Ascending aorta (tissue), 2 donors: ENCODE measurements at places on chromosomes 2 and 18. TPM values are rescaled to one million over a fixed set of nuclear protein-coding genes. Genes with fewer than 3 reads are reported as not detected.

CRYGC gene
- not detected for total RNA-seq

DNA sequence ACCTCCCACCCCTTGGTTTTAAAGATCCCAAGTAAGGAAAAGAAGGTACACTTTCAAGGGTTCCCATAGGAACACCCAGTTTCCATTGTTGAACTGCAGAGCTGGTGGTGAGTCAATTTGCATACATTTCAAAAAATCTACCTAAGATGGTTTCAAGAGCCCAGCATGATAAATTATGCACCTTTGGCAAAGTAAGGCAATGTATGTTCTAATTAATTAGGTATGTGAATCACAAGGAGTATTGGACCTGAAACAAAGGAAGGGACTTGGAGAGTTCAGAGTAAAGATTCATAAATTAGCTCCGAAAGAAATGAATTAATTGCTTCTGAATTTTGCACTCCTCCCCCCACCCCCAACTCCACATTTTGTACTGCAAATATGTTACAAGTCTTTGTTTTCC, 459.7 kb downstream of the LRATD1 start:
- DNase-seq: no peak

FEV gene
- total RNA-seq: not detected

DSC3 gene
- 0.85 TPM for total RNA-seq

CCDC68 gene
- total RNA-seq: 15.8 TPM

- no peak for DNase-seq
Measured at GRCh38 chr2:209591021-209591420, 167.2 kb downstream of the MAP2 start.

GKN1 gene
- total RNA-seq: 1.9 TPM

GRCh38 chr2:230737300-230737699, 24.7 kb downstream of the CAB39 start:
- DNase-seq: no peak

DNA sequence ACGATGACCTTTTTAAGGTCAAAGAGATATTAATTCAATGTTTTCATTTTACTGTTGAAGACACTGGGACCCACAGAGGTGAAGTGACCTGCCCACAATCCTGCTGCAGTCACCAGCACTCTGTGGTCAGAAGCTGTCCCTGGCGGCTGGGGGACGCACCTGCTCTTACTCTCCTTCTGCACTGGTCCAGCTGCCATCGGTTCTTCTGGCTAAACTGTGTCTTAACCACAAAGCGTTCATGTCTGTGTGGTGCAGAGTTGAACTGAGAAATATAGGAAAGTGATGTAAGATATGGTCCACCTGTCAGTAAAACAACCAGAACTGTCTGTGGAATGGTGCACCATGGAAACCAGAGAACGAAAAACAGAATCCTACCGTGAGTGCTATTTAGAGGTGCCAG, 44.9 kb upstream of the SMIM21 start:
- DNase-seq: no peak

GRCh38 chr2:1495676-1496358, 82.6 kb downstream of the TPO start:
- no peak for DNase-seq

DNA sequence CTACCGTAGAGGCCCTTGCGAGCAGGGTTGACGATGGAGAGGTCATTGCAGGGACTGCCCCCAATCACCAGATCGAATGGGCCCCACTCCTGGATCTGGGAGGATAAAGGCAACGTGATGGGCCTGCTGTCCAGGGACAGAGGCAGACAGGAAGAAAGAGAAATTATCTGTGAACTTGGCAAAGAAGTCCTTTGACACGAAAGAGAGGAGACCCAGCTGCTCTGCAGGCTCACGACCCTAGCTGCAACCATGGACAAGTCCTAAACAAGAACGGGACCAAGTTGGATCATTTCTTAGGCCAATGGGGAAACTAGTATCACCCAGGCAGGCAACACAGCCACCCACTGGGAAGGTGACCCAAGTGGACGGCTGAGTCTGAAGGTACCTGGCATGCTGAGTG, 72.3 kb upstream of the POMC start:
- DNase-seq: no peak

DNA sequence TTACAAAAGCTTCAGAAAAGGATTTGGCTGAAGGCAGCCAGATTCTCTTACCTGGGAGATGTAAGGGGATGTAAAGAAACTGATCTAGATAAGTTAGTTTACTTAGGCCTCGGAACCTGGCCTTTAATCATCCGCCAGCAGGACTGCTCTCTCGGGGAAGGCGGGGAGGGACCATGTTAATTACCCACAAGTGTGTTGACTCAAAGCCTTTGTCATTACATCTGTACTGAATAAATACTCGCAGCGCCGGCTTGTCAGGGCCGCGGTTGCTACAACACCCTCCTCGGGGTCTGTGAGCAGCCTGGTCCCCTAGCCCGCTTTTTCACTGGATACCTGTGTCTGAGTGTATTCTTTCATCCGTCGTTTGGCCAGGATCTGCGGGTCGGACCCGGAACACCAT, 6.7 kb downstream of the CHMP3 start:
- DNase-seq: no peak

GRCh38 chr2:239150125-239151011, 250.5 kb downstream of the HDAC4 start:
- peak; percentile 54 for DNase-seq

DNA sequence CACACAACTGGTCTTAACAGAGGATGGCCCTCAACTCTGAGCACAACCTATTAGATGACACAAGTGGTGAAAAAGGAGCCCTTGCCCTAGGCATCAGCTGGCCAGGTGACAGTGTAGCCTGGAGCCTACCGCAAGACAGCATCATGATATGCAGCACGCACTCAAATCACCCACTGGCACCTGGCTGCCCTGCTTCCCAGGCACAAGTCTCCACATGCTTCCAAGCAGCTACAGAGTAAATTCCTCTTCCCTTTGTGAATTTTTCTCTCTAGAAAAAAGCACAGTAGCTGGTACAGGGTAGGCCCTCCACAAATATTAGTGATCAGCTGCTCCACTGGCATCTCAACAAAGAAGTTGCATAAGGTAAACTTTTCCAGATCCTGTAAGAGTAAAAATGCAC, 6.0 kb downstream of the FBXO15 start:
- DNase-seq: no peak

DNA sequence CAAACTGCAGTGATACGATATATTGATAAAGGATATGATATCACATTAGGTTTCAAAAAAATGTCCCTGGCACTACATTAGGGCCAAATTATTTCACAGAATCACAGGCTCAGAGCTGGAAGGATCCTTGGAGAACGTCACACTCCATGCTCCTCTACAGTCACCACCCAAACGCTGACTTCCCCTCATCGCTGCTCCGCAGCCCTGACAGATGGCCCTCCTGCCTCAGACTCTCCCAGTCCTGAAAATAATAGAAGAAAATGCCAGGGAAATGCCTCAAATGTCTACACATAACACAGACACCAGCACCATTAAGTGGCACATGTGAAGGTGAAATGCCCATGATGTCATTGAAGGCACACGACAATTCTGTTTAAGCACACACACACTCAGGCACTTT, 72.0 kb downstream of the ZNF521 start:
- no peak for DNase-seq

TRIM43 gene
- not detected for total RNA-seq

DNA sequence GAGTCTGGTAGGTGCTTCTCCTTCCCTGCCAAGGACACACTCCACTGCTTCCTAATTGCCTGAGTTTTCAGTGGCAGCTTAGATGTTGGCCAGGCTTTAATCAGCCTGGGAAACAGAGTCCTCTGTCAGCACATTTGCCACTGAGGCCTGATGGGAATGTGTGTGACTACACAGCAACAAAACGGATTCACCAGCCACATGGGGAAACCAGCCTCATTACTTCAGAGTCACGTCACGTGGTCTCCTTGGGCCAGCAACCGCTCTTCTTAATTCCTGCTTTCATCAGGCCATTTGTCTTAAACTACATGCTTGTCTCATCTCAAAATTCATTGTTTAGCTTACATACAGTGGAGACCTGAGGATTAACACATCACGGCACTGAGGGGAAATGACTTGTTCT, 93.9 kb upstream of the LTBP1 start:
- DNase-seq: no peak

HMSD gene
- total RNA-seq: not detected

GPAT2 gene
- 9.4 TPM for total RNA-seq

DNA sequence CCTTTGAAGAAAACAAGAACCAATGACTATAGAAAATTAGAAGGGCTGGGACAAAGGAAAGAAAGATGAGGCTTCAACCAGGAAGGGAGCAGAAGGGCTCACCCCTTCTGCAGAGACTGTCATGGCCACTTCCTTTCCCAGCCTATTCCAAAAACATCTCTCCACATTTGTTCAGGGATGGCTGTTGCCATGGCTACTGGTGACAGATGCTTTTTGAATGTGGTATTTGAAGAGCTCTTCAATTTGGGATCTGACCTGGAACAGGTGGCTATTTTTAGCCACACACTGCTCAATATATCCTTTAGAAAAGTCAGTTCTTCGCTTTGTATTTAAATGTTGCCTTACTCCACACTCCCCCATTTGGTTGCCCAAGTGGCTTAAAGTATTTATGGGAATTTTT, 64.1 kb upstream of the LCLAT1 start:
- DNase-seq: no peak

DNA sequence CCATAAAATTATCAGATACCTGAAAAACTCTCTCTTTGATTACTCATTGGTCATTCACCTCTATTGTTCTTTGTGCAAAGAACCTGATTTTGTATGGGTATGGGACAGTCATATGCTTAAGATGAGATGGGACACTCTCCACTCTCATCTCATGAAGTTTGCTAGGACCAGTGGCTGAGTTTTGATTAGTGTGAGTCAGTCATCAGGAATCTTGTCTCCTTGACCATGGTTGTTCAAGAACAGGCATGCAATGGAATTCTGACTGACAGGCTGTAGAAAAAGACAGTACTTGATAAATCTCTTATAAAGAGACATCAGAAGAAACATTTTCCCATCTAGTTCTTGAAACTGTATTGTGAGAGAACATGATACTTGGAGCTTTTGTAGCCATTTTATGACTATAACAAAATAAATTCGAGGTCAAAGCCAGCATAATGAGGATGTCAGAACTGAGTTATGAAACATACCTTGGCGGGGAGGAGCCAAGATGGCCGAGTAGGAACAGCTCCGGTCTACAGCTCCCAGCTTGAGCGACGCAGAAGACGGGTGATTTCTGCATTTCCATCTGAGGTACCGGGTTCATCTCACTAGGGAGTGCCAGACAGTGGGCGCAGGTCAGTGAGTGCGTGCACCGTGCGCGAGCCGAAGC, 367.0 kb downstream of the NR4A2 start:
- DNase-seq: no peak

DNA sequence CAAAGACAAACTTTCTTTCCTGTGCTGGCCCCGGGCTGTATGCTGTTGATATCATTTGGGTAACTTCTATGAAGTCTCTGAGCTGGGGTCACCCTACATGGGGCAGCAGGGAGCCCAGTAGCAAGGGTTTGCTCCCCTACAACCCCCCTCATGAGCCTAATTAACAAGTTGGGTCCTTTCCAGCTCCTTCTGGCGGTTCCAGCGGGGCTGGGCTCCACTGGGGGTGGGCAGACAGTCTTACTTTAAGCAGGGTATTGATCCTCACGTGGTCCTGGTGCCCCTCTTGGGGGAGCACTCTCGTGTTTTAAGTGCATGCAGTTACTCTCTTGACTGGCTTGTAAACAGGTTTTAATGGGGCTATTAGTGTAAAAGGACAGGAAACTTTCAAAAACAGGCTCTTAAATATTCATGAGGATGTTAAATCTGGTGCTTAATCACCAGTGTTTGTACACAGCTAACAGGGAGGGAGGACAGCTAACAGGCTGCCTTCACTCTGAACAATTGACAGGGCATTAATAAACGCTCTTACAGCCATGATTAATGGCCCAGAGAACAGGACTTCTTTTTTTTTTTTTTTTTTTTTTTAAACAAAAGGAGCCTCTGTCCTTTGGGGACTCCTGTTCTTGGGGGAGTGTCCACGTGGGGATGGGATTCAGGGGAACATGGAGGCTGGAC, 36.6 kb upstream of the SKOR2 start:
- no peak for DNase-seq

SIX2 gene
- 22.2 TPM for total RNA-seq

DNA sequence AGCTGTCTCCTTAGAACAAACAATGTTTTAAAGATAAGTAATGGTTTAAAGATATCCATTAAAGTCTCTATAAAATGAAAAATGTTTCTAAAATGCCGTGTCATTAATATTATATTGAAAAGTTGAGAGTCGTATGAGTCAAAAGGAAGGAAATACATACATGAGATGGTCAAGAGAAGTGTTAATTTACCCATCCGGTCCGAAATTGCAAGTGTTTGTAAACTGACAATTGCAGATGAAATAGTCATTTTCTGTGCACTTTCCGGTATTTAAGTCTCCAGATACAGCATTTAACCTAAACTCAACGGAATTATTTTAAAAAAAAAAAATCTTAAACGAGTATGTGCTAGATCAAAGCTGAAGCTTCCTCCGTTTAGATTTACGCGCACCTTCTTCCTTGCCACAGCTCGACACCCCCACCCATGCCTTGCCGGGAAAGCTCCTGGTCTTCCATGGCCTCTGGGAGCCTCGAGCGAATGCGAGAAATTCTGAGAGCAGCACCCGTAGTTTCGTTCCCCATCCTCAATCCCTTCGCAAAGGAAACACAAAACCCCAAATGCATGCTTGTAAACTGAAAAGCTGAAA, 1.8 kb downstream of the DSC3 start:
- no peak for DNase-seq

DNA sequence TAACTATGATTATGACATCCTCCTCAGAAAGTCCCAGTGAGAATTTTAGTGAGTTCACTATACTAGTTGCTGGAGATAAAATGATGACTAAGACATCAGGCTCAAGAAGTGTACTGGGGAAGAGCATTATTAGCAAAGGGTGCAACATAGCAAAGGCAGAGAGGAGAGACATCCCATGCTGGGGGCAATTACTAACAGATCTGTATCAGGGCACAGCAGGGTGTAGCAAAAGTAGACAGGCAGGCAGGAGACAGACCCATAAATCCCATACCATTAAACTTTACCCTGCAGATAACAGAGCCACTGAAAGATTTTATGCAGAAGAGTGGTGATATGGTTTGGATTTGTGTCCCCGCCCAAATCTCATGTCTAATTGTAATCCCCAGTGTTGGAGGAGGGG, 161.7 kb downstream of the SP3 start:
- DNase-seq: no peak

DNA sequence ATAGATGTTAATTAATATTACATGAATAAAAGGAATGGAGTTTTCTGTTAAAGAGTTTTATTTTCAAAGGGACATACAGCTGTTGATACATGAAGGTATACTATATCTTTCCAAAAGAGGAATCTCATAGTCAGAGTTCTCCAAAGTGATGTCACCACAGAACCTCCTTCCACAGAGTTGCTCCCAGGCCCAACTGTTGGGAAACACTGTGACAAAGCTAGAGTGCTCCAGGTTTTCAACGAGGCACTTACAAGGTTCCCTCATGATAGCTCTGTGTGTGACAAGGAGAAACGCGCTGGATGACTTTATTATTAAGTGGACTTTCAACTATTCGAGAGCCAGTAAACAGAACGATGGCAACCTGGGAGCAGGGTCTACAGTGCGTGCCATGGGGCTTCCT, 33.5 kb downstream of the PTPN18 start:
- DNase-seq: no peak
